Cardiac muscle cell (in vitro differentiated cells and primary cell): ENCODE measurements at places on chromosomes 3 and 15. TPM values are rescaled to one million over a fixed set of nuclear protein-coding genes. Genes with fewer than 3 reads are reported as not detected.

MAP3K13 gene
- total RNA-seq = 18.0 and 19.1 TPM in 2 replicates

SCAPER gene
- total RNA-seq = 17.9 and 27.0 TPM in 2 replicates

KCNAB1 gene
- 0.06 TPM in 1 of 2 replicates, not detected in the other for total RNA-seq

CHDH gene
- total RNA-seq = 11.5 and 36.1 TPM in 2 replicates

ANKUB1 gene
- total RNA-seq = not detected in 2 replicates

IQCF5 gene
- total RNA-seq = not detected in 2 replicates

MIX23 gene
- 54.8 and 60.7 TPM in 2 replicates for total RNA-seq

TUSC7 gene
- total RNA-seq = not detected in 2 replicates

SH3GL3 gene
- 38.2 and 79.6 TPM in 2 replicates for total RNA-seq

- peak; percentile 10 for DNase-seq
Observed at GRCh38 chr15:66008940-66009562, 139.8 kb downstream of the RAB11A start.

GRCh38 chr3:148457886-148458285 is 239.8 kb upstream of the AGTR1 start:
- DNase-seq = no peak

DNA sequence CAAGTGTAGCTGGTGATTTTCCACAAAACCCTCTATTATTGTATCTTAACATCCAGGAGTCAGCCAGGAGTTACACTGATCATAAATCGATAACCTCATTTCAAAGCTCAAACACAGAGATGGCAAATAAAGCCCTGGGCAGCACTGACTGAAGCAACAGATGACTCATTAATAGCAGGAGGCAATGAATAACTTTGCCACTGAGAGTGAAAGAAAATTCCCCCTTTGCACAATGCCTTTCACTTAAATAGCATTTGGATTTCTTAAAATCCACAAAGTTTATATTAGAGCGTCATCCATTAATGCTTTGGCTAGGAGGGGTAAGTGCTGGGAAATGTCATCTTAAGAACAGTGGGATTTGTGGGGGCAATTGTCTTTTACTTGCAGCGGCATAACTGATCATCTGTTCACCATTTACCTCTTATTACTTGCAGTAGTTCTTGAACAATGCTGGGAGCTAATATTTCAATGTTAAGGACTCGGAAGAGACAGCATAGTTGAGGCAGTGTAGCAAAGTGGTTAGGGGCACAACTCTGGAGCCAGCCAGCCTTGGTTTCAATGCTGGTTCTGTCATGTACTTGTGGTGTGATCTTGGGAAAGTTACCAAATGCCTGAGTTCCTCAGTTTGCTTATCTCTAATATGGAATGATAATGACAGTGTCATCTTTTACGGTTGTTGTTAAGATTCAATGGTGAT is 630.4 kb upstream of the TBL1XR1 start:
- DNase-seq = no peak

GRCh38 chr3:8186213-8186612 is 315.4 kb upstream of the LMCD1 start:
- no peak for DNase-seq

- no peak for DNase-seq
Observed at GRCh38 chr3:167520266-167521005, 46.6 kb upstream of the SERPINI2 start.

DNA sequence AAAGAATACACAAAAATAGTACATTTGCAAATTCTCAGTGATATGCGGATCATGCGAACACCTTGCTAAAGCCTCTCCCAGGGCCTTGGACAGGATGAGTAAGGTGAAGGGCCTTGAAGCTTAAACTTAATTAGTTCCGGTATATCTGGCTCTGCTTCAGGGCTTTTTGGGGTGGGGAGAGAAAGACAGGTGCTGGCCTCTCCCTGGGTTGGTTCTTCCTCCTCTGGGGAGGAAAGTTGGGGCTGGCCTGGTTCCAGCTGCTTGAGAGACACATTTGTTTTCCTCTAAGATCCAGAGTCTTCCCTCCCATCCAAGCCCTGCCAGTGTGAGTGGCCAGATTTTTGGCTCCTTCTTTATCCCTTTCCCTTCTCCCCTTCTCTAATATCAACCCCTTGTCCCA is 64.7 kb upstream of the EPHB3 start:
- no peak for DNase-seq

DNA sequence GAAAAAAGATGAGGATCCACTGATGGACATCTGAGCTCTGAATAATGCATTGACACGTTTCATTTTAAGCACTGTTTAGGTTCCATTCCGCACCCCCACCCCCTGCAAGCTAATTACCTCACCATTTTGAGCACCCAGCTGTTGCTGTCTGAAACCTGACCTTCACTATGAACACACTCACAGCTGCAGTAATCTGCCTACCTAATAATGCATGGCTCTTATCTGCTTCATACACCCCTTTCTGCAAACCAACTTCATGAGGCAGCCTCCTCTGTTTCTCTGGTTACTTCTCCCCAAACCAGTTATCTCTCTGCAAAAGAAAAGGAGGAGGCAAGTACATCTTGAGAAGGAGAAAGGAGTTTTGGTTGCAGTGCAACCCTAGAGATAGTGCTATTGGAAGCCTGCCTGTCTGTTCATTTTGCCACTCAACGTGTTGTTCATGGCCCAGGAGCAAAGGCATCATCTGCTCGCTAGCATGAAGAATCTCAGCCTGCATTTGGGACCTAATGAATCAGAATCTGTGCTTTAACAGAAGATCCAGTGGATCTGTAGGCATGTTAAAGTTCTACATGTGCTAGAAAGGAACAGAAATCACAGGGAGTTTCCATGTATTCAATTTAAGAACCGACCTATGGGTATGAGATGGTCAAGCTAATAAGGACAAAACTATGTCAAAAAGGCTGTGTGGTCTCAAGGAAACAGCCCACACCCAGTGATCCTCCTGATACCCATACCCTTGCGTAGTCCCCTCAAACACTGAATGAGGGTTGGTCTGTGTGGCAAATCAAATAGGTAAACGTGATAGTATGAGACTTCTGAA is 87.2 kb downstream of the MB21D2 start:
- DNase-seq = no peak

GRCh38 chr15:75809986-75810750 is 33.1 kb upstream of the UBE2Q2 start:
- peak; percentile 48 for DNase-seq

- peak; percentile 97 for DNase-seq
Observed at GRCh38 chr3:134485718-134486576, at the start of the genes ANAPC13 and CEP63. TSS of gene ANAPC13 (minus strand) at chr3:134485985. CDS start at chr3:134482904, 3,081 bp downstream. TSS of gene CEP63 (plus strand) at chr3:134486057. CDS start at chr3:134495321, 9,264 bp downstream.

- DNase-seq = no peak
Observed at GRCh38 chr3:156626104-156626503, 48.3 kb upstream of the TIPARP start.

DNA sequence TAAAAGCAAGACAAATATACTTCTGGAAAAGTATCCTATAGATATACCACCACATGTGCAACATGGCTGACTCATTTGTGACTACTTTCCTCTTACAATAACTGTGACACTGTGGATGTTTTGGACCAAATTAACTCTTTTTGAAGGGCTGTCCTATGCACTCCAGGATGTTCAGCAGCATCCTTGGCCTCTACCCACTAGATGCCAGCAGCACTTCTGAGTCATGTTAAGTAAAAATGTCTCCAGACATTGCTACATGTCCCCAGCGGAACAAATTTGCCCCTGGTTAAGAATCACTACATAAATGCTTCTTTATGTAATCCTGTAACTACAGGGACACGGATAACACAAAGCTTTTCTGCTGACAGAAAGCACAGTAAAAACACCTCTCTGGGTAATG is 32.0 kb downstream of the RUVBL1 start:
- no peak for DNase-seq

DNA sequence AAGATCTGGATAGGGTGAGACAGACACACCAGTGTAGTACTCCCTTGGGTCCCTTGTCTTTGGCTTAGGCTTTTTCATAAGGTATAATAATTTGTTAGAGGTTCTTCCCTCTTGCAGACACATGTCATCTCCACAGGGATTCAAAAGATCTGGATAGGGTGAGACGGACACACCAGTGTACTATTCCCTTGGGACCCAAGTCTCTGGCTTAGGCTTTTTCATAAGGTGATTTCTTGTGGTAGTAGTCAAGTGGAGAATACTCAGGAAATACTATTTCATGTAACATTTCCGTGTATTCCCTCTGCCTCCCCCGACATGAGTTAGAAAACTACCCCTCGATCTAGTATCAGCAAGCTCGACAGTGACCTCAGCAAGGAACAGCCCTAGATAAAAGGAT is 954 bp upstream of the MAPKBP1 start:
- peak; percentile 23 for DNase-seq

GRCh38 chr3:188780193-188781147 is 391.3 kb upstream of the TPRG1 start:
- peak; percentile 92 for DNase-seq

GRCh38 chr3:13541691-13542090 is 7.2 kb upstream of the FBLN2 start:
- DNase-seq = no peak

DNA sequence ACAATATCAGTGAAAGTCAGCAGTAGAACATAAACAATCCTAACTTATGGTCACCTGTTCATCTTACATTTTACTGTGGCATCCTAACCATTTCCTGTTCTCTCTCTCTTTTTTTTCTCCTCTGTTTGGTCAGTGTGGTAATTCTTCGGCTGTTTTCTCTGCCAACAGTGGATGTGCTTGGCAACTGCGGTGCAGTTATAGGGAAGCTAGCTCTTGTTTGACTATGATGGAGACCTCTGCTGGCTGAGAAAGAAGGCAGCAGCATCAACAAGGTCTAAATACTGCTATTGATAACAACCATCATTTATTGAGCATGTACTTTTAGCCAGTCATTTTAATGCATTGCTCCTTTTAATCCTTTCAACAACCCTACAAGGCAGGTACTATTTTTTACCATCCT is 723 bp upstream of the DRD3 start:
- peak; percentile 21 for DNase-seq

DNA sequence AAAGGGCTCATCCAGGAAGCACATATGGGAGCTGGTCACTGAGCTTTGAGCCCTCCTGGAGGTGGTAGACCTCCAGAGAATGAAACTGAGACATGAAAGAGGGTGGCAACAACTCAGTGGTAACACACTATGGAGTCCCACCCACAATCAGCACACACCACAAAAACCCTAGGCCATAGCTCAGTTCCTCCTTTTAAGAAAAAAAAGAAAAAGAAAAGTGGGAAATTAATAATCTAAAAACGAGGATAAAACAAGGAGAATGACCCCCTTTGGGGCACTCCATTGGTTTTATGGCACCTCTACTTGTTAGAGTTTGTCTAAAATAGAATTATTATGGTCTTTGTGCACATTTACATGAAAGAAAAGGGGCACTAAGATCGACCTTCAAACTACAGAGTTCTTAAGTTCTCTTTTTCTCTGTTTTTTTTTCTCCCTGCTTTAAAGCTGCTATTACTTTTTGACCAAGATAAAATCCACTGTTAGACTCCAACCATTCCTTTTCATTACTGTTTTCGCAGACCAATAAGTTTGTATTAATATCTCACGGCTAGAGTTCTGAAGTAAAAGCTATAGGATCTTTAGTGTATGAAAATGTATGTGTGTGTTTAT is 40.2 kb upstream of the ZBTB20 start:
- no peak for DNase-seq

- DNase-seq = no peak
Observed at GRCh38 chr15:100201376-100202280, 140.1 kb downstream of the ADAMTS17 start.

DNA sequence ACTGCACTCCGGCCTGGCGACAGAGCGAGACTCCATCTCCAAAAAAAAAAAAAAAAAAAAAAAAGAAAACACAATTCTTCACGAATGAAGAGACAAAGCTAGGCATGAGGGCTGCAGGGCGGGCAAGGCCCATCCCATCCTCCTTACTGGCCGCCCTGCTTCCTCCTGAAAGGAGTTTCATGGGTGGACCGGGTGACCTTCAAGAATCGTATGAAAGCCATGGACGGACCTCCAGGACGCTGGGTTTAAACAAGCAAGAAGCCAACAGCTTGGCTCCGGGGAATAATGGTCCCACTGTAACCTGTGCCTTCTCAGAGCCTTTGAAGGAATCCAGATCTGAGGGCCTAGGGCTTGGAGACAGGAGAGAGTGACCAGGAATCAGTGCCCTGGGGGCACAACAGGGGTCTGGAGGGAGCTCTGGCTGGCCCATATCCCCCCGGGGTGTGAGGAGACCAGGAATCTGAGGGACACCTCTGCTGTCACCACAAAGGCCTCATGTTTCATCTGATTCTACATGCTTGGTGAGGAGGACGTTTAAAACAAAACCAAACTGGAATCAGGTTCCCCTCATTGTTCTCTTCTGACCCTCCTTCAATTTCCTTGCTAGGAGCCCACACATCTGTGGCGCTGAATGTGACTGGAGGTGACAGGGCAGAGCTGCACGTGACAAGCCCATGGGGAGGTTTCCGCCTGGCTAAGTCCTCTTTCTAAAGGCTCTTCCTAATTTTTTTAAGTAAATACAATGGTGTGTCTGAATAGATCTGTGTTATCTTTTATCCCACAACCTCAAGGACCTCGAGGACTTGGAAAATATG is 46.1 kb downstream of the WHAMM start:
- no peak for DNase-seq

GRCh38 chr15:100981086-100981485 is 61.9 kb downstream of the LRRK1 start:
- DNase-seq = no peak

DNA sequence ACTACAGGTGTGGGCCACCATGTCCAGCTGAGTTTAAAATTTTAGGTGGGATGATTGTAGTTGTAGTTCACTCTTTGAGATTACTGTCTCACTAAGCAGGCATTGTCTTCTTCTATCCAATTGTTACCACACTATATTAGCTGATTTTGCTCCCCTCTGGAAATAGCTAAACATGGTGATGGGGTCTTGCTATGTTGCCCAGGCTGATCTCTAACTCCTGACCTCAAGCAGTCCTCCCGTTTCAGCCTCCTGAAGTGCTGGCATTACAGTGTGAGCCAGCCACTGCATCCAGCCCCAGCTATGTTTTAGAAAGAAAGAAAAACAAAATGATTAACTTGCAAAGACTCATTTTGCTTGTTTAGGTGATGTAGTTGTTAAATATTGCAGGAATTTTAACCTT is 30.6 kb downstream of the YEATS2 start:
- DNase-seq = no peak

GRCh38 chr3:175735866-175736265 is 876.7 kb downstream of the NAALADL2 start:
- DNase-seq = no peak

GRCh38 chr15:93210995-93211394 is 122.0 kb upstream of the RGMA start:
- DNase-seq = no peak

GRCh38 chr15:42490291-42490670 is 660 bp downstream of the ZNF106 start:
- no peak for DNase-seq

GRCh38 chr15:40618906-40619305 is 24.9 kb downstream of the KNL1 start:
- DNase-seq = no peak

- no peak for DNase-seq
Observed at GRCh38 chr3:172868582-172869200, 118.2 kb downstream of the ECT2 start.

- no peak for DNase-seq
Observed at GRCh38 chr15:49964551-49964950, 154.5 kb downstream of the ATP8B4 start.

DNA sequence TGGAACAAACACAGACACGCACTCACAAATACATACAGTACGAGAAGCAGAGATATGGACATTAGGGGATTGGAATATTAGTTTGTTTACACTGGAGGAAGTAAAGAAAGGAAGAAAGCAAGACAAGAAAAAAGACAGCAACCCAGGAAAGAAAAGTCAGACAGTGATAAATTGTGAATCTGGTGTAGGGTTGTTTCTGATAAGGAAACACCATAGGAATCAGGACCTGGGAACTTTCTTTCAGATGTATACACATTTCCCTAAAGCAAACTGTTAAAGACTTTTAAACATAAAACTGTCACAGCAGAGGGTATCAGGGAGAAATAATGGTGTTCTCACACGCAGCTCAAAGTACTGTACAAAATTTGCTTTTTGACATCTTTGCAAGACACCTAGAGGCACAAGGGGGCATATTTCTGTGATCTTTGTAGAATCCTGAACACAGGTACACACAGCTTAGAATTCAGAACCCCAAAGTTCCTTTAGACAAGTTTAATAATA is 153.7 kb downstream of the TUSC7 start:
- DNase-seq = no peak
